Mesenchymal stem cell (in vitro differentiated cells and primary cell): ENCODE measurements at places on chromosomes 5 and 9.
A peak's percentile ranks its signal among the peaks of the same experiment; 100 is the strongest.

DNA sequence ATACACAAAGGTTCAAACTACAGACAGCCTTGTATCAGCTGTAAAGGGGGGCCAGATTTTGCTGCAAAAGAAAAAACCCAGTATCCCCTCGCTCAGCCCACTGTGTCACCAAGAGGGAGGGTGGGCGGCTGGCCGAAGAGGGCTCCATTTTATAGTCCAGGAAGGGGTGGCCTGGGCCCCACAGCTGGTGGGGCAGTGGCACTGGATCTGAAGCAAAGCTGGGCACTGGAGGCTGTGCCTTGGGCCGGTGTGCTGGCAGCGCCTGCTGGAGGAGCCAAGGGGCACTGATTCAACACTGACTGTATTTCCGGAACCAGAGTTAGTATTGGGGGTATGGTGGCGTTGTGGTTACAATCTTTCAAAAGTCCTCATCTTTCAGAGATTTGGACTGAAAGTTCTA is 9.1 kb downstream of the BRD3 start:
- DNase-seq = no peak

DNA sequence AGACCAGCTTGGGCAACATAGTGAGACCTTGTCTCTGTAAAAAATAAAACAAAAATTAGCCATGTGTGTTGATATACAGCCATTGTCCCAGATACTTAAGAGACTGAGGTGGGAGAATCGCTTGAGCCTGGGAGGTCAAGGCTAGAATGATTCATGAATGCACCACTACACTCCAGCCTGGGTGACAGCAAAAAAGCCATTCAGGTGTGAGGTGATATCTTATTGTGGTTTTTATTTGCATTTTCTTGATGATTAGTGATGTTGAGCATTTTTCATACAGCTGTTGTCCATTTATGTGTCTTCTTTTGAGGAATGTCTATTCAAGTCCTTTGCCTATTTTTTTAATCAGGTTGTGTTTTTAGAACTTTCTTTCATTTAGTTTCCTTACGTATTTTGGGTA is 23.2 kb downstream of the MTAP start:
- DNase-seq = no peak

DNA sequence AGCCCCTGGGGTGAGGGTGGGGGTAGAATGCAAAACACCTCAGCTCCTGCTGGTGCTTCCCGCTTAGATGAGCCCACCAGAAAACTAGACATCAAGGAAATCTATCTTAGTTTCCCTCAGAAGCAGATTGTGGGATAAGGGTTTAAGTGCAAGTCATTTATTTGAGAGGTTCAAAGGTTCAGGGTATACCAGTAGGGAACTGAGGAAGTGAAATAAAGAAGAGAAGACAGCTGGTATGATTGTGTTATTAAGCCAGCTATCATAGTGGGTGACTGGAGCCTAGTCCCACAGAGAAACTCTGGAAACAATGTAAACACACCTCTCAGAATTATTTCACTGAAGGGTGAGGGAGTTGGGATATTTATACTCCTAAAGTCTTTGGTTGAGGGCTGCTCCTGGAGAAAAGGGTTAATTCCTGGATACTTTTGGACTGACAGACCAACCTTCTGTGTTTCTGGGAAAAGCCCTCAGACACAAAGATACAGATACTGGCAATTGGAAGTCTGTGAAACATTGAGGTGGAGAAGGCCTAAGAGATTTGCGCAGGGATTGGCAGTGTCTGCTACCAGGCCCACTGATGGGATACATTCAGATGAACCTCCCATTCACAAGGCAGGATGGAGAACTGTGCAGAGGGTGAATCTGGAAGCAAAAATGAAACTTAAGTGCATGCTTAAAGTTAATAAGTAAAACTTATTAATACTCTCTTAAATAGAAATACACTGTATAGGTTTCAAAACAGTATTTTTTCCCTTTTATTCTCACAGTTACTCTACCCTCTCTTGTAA is 6.4 kb upstream of the DCTN4 start:
- no peak for DNase-seq

- peak; percentile 51 for DNase-seq
Observed at GRCh38 chr9:70324963-70325362, 66.2 kb downstream of the SMC5 start.

DNA sequence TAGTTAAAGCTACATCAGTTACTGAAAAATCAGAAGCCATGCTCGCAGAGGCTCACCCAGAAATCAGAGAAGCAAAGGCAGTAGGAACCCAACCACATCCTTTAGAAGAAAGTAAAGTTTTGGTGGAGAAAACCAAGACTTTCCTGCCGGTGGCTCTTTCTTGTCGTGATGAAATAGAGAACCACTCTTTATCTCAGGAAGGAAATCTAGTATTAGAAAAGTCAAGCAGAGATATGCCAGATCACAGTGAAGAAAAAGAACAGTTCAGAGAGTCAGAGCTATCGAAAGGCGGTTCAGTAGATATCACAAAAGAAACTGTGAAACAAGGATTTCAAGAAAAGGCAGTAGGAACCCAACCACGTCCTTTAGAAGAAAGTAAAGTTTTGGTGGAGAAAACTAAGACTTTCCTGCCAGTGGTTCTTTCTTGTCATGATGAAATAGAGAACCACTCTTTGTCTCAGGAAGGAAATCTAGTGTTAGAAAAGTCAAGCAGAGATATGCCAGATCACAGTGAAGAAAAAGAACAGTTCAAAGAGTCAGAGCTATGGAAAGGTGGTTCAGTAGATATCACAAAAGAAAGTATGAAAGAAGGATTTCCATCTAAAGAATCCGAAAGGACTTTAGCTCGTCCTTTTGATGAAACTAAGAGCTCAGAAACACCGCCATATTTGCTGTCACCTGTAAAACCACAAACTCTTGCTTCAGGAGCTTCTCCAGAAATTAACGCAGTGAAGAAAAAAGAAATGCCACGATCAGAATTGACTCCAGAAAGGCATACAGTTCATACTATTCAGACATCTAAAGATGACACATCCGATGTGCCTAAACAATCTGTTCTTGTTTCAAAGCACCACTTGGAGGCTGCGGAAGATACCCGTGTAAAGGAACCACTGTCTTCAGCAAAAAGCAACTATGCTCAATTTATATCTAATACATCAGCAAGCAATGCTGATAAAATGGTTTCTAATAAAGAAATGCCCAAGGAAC is 47.2 kb downstream of the CMYA5 start:
- no peak for DNase-seq

DNA sequence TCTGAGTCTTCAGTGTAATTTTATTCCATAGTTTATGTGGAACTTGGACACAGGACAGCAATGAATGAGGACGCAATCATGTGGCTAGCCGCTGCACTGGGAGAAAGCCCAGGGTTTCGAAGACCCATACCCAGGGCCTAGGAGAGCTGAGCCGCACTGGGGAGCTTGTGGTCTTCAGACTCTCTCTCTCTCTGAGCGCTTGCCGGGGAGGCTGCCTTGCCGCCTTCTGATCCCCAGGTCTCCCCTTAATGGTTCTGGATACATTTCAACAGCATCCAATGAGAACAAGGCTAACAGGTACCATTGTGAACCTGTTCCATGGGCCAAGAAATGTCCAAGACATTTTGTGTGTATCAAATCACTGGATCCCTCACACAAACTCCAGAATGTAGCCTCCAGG is 383.4 kb downstream of the ICE1 start:
- DNase-seq = no peak

DNA sequence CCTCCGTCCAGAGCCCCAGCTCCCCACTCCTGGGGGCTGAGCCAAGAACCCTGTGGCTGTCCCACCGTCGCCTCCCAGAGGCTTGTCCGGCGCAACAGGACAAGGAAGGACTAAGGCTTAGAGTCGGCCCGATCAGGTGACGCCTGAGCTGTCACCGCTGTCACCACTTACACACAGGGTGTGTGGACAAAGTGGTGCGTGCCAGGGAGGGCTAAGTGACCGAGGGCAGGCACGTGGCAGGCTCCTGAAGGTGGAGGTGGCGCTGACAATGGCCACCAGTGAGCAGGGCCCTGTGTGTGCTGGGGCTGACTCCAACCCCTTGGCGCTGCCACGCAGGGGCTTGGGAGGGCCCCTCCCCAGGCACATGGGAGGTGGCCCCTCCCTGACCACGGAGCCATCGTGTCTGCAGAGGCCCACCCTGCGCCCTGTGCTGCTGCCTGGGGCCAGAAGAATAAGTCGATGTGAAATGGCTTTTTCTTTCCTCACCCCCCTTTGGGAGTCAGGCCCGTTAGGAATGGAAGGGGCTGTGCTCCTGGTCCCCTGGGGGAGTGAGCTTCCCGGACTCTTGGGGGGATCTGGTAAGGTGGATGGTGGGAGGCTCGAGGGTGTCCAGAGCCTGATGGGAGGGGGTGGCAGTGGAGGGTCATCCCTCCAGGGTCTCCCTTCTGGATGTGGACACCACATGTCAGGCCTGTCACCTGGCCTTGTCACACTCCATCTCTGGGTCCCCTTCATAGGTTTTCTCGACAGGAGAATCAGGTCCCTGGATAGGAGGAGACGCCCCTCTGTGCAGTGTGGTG is 2.6 kb upstream of the GPSM1 start:
- no peak for DNase-seq

GRCh38 chr9:115170358-115171073 is 52.6 kb upstream of the TNC start:
- DNase-seq = peak; percentile 81

DNA sequence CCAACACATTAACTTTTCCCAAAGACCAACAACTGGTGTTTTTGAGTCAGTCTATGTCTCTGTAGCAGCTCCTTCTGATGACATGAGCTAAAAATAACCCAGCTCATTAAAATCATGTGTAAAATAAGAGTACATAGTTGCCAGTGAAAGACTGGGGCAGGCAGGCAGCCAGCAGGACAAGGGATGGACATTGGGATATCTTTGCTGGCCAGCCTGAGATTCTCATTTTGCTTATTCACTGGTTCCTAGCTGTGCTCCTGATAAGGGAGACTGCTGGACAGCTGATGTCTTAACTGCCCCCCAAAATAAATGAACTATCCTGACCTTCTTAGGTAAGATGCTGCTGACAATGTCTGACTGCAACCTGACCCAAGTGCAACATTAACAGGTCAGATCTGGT is 33.9 kb downstream of the EPB41L4B start:
- no peak for DNase-seq

DNA sequence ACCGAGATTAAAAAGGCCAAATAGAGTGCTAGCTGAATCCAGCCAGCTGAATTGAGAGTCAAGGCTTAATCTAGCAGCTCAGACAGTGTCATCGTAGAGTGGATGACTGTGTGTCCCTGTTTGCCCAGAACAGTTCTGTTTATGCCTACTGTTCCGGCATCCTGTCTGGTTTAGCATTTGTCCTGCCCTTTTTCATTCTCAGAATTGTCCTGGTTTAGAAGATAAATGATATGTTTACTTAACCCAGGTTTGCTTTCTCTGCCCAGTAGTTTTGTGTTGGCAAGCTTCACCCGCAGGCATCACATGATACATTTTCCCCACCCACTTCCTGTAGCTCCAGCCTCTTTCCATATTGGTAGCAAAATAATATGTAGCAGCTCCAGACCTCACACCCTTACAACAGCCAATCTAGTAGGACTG is 41.3 kb upstream of the ZSWIM6 start:
- peak; percentile 53 for DNase-seq

DNA sequence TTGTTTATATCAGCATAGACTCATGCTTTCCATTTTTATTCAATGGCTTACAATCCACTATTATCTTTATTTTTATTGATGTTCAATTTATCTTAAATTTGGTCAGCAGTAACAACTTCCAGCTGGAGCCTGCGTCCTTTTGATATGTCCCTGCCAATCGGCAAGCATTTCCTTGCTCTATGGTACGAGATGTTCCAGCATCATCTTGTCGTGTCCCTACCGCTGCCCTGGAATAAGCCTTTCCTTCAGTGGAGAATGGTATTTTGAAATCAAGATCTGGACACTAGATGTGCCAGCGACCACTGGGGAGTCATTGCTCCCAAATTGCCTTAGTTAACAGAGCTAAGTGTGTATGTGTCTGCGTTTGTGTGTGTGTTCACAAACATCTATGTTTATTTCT is 151.6 kb upstream of the RGMB start:
- DNase-seq = no peak

GRCh38 chr9:77291714-77292113 is 114.4 kb downstream of the VPS13A start:
- peak; percentile 33 for DNase-seq

- DNase-seq = peak; percentile 3
Observed at GRCh38 chr9:89218040-89218928, 39.7 kb upstream of the SHC3 start.
